ENCODE measurements at places on chromosomes 1 and 21.

GRCh38 chr1:24906760-24907490 is 23.2 kb downstream of the RUNX3 start:
- DNase-seq: no peak

DNA sequence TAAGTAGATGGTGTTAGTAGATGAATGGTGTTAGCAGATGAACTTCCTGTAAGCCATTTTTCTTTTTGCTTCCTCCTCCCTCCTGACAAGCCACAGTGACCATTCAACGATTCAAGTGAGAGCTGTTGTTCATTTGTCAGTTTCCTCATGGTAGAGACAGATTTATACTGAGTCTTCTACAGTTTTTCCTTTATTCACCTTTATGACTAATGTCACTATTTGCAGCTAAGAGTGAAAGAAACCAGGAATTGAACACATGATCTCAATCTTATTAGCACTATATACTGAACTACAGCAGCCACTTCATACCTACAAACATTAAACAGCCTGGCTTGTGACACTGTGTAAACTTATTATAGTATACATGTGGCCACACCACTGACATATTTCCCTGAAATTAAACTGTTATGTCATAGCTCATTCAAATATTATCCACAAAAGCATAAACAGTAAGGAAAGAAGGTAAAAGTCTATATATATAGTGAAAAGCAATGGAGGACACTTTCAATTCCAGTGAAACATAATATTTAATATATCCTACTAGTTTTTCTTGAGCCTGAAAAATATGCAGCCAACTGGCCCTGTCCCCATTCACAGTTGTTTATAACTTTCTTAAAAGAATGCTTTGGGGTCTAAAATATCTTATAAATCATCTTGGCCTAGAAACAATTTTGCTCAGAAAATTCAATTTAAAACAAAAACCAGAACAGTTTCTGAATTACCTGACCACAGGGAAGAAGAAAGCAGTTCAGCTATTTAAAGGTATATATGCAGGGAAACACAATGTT is 566.9 kb upstream of the ZRANB2 start:
- no peak for DNase-seq

DNA sequence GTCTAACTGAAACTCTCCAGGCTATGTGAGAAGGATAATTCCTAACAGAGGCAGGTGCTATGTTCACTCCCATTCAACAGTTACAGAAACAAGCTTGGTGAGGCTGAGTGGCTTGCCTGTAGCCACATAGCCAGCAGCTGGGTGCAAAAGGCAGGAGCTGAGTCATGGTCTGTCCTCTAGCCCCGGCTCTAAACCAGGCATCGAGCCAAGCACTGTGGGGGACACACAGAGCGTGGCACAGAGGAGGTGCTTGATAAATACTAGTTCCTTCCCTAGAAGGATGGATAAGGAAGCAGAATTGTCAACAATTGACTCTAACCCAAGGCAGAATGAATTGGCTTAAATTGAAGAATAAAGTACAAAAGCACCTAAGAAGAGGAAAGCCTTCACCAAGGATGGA is 10.4 kb upstream of the KCNA2 start:
- no peak for DNase-seq

DNA sequence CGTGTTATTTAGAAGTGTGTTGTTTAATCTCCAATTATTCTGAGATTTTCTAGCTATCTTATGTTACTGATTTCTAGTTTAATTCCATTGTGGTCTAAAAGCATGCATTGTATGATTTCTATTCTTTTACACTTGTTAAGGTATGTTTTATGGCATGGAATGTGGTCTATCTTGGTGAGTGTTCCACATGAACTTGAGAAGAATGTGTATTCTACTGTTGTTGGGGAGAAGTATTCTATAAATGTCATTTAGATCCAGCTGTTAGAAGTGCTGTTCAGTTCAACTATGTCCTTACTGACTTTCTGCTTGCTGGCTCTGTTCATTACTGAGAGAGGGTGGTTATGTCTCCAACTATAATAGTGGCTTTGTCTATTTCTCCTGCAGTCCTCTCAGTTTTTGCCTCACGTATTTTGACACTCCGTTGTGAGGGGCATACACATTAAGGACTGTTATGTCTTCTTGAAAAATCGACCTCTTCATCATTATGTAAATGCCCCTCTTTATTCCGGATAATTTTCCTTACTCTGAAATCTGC is 12.0 kb upstream of the PLA2G5 start:
- DNase-seq: no peak

DNA sequence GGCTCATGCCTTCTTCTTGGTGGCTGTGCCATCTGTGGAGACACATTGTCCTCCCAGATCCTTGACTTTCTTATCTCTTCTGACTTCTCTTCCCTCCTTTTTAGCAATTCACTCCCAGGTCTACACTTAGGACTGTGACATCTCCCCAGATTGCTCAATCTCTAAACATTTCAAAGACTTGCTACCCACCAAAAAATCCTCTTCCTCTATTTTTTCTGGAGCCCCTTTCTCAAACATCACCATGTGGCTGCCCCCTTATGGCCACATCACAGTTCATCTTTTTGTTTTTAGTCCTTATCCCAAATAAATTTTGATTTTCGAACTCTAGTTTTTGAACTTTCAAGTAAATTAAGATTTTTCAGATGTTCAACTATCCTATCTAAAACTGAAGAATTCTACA is 148.6 kb upstream of the HOOK1 start:
- no peak for DNase-seq

GRCh38 chr1:206672844-206673758 is 11.6 kb upstream of the MAPKAPK2 start:
- DNase-seq: peak; percentile 51

GRCh38 chr1:15201849-15202551 is 45.0 kb upstream of the FHAD1 start:
- DNase-seq: no peak

DNA sequence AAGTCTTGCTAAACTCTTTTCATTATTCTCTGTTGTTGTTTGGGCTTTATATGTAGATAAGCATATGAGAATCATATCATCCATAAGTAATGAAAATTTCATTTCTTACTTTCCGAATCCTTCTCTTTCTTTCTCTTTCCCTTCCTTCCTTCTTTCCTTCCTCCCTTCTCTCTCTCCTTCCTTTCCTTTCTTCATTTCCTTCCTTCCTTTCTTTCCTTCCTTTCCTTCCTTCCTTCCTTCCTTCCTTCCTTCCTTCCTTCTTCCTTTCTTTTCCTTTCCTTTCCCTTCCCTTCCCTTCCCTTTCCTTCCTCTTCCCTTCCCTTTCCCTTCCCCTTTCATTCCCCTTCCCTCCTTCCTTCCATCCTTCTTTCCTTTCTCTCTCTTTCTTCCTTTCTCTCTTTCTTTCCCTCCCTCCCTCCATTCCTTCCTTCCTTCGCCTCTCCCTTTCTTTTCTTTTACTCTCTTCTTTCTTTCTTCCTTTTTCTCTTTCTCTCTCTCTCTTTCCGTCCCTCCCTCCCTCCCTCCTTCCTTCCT is 147.3 kb downstream of the UCK2 start:
- no peak for DNase-seq

DNA sequence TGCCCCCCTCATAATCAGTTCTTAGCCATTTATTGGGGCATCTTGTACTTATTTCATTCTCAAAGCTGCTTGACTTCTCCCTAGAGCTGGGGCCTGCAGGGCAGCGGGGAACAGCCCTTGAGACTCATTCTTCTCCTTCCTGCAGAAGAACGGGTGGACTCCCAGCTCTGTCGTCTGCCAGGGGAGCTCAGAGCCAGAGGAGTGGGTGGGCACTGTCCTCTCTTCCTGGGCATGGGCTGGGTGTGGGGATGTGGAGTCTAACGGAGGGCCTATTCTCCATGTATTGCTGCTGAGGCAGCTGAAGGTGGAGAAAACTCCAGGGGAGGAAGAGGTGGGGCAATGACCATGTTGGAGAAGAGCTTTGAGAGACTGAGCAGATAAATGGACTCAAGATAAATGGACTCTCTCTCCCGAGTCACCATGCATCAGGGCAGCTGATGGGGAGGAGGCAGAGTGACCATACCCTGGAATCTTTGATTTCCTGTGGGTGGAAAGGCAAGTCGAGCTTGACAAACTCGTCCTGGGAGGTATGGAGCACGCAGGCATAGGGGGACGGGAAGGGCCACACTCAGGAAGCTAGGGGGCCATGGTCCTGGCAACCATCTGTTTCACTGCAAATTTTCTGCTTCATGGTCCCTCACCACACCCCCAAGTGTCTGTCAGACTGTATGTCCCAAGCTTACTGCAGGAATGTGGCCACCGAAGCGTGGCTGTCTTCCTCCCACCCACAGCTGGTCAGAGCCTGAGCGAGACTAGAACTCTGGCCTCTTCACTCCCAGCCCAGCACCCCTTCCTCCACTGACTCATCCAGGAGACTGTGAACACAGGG is 56.9 kb upstream of the ATP2B4 start:
- no peak for DNase-seq

- no peak for DNase-seq
These were observed 152.4 kb downstream of the LEPR start for GRCh38 chr1:65572701-65573421.

DNA sequence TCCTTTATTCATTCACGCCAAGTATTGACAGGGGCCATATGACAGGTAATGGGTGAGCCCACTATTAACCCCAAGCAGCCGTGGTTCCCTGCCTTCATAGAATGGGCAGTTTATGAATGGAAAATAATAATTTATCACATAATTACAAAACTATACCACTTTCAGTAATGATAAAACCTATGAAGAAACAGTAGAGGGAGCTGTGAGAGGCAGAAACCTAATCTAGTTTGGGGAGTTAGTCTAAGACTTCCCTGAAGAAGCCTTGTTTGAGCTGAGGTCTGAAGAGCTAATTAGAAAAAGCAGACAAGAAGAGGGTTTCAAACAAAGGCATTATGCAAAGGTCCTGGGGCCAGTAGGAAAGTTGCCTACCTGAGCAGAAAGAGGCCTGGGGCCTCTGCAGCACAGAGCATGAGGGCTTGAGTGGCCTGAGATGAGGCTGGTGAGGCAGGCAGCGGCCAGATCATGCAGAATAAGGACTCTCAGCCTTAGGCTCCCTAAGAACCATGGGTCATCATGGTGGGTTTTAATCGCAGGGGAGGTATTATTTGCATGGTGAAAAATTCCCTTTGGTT is 142.8 kb downstream of the ATG4C start:
- no peak for DNase-seq
